ENCODE measurements at places on chromosomes 13 and 19. TPM values are rescaled to one million over a fixed set of nuclear protein-coding genes. Genes with fewer than 3 reads are reported as not detected.

Gene RFC3
- 46.8 TPM for total RNA-seq

Gene ZNF235
- total RNA-seq = 4.2 TPM

Gene SLAIN1
- total RNA-seq = 17.1 TPM

Gene RXFP2
- not detected for total RNA-seq

Gene CCDC9
- 44.6 TPM for total RNA-seq

Gene NLRP7
- not detected for total RNA-seq

DNA sequence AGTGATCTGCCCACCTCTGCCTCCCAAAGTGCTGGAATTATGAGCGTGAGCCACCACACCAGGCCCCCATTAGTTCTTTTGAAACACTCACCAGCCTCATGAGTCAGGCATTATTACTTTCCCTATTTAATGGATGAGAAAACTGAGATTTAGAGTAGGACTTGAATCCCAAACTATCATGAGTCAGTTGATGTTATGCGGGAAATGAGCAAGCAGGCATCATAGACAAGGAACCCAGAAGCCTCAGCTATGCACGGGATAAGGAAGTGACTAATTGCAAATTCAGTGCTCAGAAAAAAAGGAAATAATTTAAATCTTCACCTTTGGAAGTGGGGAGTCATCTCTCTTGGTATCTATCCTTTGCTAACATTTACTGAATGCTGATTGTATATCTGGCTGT, 217.5 kb downstream of the ABCC4 start:
- H3K4me1 ChIP-seq = no peaks in the 10 kb centered on the region
- H3K27me3 ChIP-seq = no peaks in the 10 kb centered on the region
- no peak for ATAC-seq
- no peak overlapping the region for H3K27ac ChIP-seq

- ATAC-seq = no peak
- H3K27ac ChIP-seq = no peak overlapping the region
- peaks cover 4% of the 10 kb centered on the region for H3K27me3 ChIP-seq
- H3K4me1 ChIP-seq = peaks cover 11% of the 10 kb centered on the region
- no peak overlapping the region for H3K4me3 ChIP-seq
Observed at GRCh38 chr13:51556740-51557139, 27.5 kb upstream of the WDFY2 start.

DNA sequence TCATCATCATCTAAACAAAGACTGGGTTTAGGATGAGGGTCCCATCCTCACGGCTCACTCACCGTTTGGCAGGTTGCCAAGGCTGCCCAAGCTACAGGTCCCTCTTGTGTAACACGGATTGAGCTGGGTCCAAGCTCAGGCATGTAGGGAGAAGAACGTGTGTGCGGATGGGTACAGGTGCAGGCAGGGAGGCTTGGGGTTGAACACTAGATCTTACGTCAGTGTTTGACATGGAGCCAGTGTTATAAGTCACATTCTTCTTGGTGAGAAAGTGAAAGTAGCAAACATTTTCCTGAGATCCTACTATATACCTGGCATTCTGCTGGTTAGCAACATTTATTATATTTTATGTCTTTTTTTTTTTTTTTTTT, 136.8 kb upstream of the RNF113B start:
- no peak for ATAC-seq
- H3K36me3 ChIP-seq = no peaks in the 10 kb centered on the region
- H3K27me3 ChIP-seq = peaks cover 13% of the 10 kb centered on the region
- H3K4me3 ChIP-seq = no peak overlapping the region
- no peak overlapping the region for H3K27ac ChIP-seq

GRCh38 chr13:91567485-91568207, 169.2 kb downstream of the GPC5 start:
- H3K36me3 ChIP-seq = no peaks in the 10 kb centered on the region
- H3K27ac ChIP-seq = no peak overlapping the region
- H3K4me3 ChIP-seq = no peak overlapping the region
- H3K27me3 ChIP-seq = no peaks in the 10 kb centered on the region
- H3K4me1 ChIP-seq = no peaks in the 10 kb centered on the region

DNA sequence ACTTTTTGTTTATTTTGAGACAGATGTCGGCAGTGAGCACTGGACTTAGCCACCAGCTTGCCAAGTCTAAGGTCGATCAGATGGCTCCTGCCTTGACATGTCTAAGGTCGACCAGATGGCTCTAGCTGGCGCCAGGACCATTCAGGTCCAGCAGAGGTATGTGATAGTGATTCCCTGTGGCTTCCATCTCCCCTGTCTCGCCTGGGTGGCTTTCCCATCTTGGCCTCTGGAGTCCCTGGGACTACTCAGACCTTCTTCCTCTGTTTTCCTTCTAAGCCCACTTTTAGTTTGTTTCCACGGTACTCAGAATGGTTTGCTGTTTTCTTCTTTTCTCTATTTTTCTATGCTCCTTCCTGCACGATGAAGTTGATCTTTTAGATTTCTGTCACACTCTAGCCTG, 1435.7 kb downstream of the UQCRFS1 start:
- no peak overlapping the region for H3K4me3 ChIP-seq
- peaks cover 52% of the 10 kb centered on the region for H3K36me3 ChIP-seq
- H3K27ac ChIP-seq = no peak overlapping the region
- no peaks in the 10 kb centered on the region for H3K27me3 ChIP-seq

DNA sequence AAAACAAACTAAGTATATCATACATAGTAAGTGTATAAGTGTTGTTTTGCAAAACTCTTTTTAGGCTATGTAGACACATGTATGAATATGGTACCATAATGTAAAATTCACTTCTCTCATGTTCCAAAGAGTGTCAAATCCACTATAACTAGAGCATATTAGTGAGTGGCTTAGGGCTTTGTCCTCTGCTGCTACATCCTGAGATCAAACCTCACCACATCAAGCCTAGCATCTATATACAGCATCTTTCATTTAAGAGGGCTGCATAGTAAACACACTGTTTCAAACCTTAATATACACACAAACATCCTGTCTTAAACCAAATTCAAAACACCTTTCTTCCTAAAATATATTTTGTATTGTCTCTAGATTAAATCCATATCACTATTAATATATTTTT, 38.7 kb downstream of the ELF1 start:
- H3K4me3 ChIP-seq = peak overlapping the region; percentile 98
- H3K36me3 ChIP-seq = peaks cover 71% of the 10 kb centered on the region
- no peak for ATAC-seq
- H3K27ac ChIP-seq = peak overlapping the region; percentile 85
- peaks cover 50% of the 10 kb centered on the region for H3K4me1 ChIP-seq
- no peaks in the 10 kb centered on the region for H3K27me3 ChIP-seq

DNA sequence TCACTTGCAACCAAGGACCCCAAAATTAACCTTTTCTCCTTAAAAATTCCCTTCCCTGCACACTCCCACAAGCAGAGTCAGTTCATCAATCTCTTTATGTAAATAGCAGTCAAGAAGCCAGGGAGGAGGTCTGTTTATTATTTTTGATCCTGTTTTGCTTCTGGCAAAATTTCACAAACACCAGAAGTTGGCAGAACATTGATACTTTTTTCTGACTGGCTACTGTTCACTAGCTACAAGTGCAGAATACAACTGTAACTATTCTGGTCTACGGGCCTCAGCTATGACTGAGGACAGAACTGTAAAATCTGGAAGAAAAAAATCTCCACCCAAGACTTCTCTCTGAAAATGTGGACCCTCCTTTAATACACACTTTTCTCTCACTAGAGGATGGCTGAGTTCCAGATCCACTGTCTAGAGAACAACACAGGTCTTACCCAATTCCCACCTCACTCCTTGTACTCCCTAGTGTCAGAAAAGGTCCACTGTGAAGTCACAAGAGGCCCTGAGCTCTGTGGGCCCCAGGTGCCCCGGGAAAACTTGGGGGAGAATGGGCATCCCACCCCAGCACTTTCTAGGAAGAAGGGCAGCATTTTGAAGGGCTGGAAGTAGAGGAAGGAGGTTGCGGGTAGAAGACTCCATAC, 14.5 kb downstream of the STARD13 start:
- no peaks in the 10 kb centered on the region for H3K36me3 ChIP-seq
- H3K27ac ChIP-seq = no peak overlapping the region
- H3K27me3 ChIP-seq = no peaks in the 10 kb centered on the region
- H3K4me3 ChIP-seq = no peak overlapping the region
- no peak for ATAC-seq

- H3K27me3 ChIP-seq = peaks cover 26% of the 10 kb centered on the region
- no peak for ATAC-seq
- H3K4me1 ChIP-seq = no peaks in the 10 kb centered on the region
Observed at GRCh38 chr19:16773259-16773658, 53.6 kb downstream of the NWD1 start.

GRCh38 chr13:73556128-73556527, 497.3 kb downstream of the KLF5 start:
- H3K36me3 ChIP-seq = no peaks in the 10 kb centered on the region
- H3K4me3 ChIP-seq = no peak overlapping the region
- H3K4me1 ChIP-seq = no peaks in the 10 kb centered on the region
- ATAC-seq = no peak
- peaks cover 3% of the 10 kb centered on the region for H3K27me3 ChIP-seq
- no peak overlapping the region for H3K27ac ChIP-seq

DNA sequence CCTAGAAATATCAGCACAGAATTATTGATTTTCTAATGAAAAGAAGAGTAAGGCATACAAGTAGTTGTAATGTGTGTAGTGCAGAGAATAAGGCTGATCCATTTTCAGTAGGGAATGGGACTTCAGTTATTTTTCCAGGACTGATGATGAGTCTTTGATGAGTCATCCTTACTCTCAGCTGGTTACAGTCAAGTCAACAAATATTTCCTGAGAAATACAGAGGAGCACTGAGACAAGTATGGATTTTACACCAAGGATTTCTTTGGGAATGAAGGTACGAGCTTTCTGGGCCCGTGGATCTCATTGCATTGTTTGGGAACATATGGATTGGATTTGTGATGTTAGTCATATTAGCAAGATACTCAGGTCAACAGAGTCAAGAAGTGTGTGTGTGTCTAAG, 502.7 kb downstream of the FGF9 start:
- no peak overlapping the region for H3K27ac ChIP-seq
- ATAC-seq = no peak
- no peak overlapping the region for H3K4me3 ChIP-seq
- H3K36me3 ChIP-seq = no peaks in the 10 kb centered on the region

GRCh38 chr19:16303755-16304154, 20.9 kb upstream of the KLF2 start:
- no peaks in the 10 kb centered on the region for H3K36me3 ChIP-seq
- no peak overlapping the region for H3K4me3 ChIP-seq
- H3K27me3 ChIP-seq = no peaks in the 10 kb centered on the region
- H3K4me1 ChIP-seq = no peaks in the 10 kb centered on the region
